Germinal center (tissue), 1 donor: ENCODE measurements at places on chromosomes 4 and X.

- no peak for DNase-seq
These were observed 46.4 kb downstream of the TBC1D14 start for GRCh38 chr4:6956087-6956433.

DNA sequence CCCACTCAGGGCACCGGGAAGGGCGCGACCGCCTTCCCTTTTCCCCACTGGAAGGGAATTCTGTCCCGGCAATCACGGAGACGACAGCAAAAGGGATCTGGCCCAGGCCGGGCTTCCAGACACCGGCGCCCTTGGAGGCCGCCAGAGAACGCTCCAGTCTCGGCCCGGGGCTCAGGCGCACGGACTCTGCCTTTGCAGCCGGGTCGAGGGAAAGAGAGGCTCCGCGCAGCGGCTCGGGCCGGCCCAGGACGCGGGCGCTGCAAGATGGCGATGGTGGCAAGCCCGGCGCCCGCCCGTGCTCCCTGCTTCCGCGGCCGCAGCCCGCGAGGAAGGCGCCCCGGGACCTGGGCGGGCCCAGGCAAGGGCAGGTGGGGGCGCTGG lies 1.1 kb downstream of the CTBP1 start:
- DNase-seq: no peak

DNA sequence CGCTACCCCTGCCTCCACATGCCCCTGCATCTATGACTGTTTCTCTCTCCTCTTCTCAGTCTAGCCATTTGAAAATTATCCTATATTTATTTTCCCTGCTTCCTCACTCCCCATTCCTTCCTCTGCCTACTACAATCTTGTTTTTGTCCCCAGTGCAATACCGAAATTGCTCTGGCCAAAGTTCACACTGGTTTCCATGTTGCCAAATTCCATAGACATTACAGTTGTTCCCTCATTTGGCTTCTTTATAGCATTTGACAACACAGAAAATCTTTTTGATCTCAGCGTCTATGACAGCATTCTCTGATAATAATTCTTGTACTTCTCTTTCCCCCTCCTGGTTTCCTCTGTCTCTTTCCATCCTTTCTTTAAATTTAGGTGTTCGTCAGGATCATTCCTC lies 99.4 kb downstream of the GPR82 start:
- DNase-seq: no peak

GRCh38 chrX:71298119-71298518 lies 3.4 kb upstream of the ITGB1BP2 start:
- no peak for DNase-seq

DNA sequence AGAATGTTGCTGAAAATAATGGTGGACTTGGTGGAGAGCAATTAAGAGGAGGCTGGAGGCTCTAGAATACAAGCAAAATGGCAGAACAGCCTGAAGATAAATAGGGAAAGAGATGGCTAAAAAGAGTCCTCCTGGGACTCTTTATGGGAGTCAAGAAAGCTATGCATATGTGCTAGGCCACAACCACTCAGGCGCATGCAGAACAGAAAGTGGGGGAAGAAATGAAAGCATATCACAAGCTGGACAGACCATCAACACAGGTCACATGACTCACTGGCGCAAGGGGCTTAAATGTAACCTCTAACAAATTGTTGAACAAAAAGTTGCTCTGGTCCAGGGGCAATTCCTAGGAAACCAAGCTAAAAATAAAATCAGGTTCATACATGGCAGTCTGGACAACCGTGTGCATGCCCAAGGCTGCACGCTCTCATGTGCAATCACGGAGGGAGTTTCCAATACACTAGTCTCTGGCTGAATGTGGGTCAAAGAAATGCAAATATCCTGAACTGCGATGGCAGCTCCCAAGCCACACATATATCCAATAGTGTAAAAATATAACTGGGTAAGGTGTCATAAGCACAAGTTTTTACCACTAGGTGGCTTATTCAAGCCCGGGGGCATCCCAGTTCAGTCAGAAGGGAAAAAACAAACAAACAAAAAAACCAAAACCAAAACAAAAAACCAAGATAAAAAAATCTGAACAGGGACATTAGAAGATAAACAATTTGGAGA lies 45.4 kb downstream of the ZNF711 start:
- no peak for DNase-seq

- DNase-seq: no peak
These were observed 140.0 kb upstream of the MSX1 start for GRCh38 chr4:4719436-4719835.

- no peak for DNase-seq
These were observed 16.1 kb upstream of the ATP8A1 start for GRCh38 chr4:42673082-42673425.

DNA sequence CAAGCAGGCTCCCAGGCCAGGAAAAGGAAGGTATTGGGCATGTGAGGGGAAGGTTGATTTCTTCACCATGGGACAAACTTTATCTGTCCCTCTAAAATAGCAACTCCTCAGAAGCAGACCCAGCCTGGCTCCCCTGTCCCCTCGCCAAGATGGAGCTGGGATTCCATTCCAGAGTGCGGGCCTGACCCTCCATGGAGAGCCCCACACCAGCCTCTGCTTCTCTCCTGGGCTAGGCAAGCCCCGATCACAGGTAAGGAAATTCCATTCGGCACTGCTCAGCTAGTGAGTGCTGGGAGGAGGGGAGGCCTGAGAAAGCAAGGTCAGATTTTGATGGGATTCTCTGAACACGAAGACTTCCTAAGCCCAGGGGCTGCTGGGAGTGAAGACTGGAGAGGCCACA lies 98.4 kb downstream of the EFNB1 start:
- no peak for DNase-seq

DNA sequence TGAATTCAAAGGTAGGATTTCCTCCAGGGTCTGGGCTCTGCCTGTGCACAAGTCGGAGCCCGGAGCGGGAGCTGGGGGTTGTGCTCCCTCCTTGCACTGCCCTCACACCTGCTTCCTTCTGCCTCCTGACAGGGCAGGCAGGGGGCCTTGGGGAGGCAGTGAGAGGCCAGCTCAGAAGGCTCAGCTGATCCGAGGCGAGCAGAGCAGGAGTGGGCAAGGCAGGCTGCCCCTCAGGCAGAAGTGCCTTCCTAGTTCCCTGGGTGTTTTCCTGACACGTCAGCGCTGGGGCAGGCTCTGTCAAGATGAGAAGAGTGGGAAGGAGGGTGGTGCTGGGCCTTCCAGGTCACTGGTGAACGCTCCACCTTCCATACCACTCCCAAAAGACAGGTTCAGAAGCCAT lies 5.5 kb upstream of the IRAK1 start:
- DNase-seq: no peak

GRCh38 chrX:105282077-105282476 lies 61.6 kb upstream of the TEX13A start:
- DNase-seq: no peak

DNA sequence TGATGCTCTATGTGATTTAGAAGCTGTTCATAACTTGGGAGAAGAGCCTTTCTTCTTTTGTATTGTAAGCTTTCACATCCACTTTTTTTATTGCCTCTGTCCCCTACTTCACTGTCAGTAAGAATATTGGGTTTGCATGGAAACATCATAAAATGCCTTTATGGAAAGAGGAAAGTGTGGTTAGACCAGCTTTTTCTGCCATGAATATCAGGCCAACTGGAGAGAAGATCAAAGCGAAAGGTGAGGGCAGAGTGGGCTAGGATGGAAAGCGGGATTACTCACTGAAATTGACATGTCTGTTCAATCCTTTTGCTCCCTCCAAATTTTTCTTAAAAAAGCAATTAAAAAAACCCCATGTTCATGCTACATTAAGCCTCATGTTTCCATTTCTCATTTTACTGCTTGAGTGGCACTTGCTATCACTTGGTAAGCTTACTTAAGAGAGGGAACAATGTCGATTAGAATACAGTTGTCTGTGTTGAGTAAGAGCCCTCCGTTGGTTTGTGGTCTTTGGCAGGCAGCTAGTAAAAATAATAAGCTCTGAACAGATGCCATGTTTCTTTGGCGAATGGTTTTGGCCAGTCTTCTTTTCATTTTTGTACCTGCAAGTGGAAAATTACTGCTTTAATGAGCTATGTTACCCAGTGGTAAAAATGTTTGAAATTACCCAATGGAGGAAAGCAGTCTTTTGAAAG lies 35.9 kb downstream of the SUPT20HL1 start:
- DNase-seq: no peak

DNA sequence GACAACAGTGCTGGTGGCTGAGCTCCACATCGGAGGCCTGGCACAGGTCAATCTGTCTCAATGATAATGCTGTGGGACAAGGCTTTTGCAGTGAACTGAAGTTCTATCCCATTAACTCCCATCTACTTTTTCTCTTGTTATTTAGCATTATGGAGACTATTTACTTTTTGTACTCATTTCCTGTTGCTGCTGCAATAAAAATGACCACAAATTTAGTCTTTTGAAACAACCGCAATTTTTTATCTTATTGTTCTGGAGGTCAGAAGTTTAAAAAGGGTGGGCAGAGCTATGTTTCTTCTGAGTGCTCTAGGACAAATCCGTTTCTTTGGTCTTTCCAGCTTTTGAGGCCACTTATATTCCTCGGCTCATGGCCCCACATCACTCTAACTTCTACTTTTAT lies 111.0 kb upstream of the PITX2 start:
- no peak for DNase-seq

DNA sequence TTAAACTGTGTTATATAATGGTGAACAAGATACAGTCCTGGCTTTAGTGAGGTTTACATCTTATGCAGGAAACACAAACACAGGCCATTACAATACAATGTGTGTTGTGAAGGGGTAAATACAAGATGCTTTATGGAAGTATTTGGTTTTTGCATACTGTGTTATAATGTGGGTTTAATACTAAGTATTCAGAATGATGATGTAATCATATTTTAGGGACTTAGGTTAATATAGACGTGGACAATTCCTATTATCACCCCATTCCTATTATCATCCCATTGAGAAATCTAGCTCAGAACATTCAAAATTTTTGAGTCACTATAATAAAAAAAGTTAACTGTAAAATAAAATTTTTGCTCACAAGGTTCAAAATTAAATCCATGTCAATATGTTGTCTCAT lies 24.1 kb downstream of the MMAA start:
- DNase-seq: no peak

DNA sequence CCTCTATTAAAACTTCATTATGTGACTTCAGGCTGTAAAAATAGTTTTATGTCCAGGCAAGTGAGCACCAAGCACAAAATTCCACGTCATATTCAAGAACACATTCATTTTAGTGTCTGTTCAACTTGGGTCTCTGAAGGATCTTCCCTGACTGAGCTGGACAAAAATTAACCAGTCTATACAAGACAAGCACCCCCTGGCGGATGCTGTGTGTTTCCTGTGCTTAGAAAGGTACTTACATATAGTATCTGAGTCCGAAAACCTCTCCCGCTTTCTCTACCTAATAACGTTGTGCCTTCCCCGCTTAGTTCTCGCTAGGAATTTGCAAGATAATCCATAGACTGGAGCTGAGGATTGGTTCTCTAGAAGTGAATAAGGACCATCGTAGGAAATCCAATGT lies 2214.5 kb upstream of the TENM3 start:
- DNase-seq: no peak

DNA sequence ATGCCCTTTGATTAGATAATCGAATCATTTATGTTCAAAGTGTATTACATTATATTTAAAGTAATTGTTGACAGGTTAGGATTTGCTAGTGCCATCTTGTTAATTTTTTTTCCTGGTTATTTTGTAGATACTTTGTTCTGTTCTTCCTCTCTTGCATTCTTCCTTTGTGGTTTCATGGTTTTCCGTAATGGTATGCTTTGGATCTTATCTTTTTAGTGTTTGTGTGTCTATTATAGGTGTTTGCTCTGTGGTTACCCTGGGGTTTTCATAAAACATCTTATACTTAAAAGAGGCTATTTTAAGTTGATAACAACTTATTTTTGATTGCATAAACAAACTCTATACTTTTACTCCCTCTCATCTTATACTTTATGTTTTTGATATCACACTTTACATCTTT lies 108.2 kb upstream of the SRD5A3 start:
- DNase-seq: no peak

GRCh38 chr4:69536980-69537379 lies 41.3 kb upstream of the UGT2B4 start:
- no peak for DNase-seq

DNA sequence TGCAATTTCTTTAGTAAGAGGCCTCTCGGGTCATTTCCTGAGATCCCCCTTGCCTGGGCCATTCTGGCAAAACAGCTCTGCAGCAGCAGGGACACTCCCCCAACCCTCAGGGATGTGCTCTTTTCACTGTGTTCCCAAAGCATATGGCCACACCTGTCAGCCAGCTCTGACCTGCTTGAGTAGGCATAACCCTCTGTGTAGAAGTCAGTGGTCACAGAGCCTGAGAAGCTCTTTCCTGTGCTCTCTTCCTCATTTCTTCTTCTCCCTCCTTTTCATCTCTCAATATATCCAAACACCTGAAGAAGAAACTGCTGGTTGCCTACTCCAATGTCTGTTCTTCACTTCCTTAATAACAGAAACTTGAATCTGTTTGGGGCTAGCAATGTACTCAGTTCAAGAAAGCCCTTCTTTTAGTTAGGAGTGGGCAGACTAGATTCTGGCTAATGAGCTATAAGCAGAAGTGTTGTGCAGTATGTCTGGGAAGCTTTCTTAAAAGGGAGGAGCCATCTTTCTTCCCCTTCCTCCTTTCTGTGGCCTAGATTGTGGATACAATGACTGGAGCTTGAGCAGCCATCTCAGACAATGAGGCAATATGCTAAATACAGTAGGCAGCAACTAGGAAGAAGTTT lies 73.3 kb downstream of the PRPS1 start:
- DNase-seq: no peak

DNA sequence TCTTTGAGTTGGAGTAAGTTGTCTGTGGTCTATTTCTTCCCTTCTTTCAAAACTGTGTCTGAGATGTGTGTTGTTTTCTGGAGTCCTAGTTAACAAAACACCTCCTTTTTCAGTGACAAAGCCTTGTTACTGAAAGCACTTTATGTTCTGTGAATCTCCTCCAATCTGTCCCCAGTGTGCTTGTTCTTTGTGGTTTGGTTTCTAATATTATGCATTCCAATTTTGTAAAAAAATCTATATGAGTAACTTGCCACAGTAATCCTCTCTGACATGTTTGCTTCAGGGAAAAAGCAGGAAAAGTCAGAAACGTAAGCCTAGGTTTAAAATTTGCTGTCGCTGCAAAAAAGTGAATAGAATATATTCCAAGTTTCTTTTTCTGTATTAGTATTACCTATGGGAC lies 12.4 kb downstream of the PRRG1 start:
- no peak for DNase-seq
